ENCODE measurements at places on chromosomes 2 and 18.

- no peak for DNase-seq
Measured at GRCh38 chr18:39166776-39167175, 1601.2 kb upstream of the CELF4 start.

DNA sequence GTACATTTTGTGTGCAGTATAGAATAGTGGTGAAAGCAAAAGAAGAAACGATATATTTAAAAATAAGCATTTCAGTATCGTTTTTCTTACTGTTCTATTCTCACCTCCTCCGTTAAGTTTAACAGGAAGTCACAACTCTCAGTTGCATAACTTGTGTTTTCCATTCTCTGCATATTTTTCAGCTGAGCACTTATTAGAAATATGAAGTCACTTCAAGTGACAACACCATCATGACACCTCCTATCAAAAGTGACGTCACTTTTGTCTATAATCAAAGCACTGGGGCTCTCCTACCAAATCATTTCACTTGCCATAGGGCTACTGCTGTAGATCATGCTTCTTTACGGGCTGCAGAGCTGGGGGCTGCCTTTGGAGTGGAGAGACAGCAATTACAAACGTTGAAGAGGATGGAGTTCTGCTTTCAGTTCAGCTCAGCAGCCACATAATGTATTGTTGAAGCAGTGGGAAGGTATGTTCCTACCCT, 36.3 kb downstream of the STAT4 start:
- DNase-seq, result no peak

DNA sequence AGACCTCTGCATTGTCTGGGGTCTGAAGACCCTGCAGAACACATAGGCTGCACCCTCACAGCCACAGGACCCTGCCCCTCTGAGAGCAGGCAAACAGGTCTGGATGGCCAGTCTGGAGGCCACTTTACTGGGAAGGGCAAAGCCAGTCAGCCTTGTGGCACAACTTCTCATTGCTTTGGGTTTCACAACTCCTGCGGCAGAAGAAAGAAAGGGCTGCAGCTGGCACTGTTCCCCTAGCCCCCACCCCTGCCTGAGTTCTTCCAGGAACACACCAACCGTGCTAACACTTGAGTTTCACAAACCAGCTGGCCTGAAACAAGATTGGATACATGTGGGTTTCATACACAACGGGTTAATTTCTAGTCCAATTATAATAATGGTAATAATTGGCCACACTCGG, 276.5 kb upstream of the MGAT5 start:
- DNase-seq, result peak; percentile 70

DNA sequence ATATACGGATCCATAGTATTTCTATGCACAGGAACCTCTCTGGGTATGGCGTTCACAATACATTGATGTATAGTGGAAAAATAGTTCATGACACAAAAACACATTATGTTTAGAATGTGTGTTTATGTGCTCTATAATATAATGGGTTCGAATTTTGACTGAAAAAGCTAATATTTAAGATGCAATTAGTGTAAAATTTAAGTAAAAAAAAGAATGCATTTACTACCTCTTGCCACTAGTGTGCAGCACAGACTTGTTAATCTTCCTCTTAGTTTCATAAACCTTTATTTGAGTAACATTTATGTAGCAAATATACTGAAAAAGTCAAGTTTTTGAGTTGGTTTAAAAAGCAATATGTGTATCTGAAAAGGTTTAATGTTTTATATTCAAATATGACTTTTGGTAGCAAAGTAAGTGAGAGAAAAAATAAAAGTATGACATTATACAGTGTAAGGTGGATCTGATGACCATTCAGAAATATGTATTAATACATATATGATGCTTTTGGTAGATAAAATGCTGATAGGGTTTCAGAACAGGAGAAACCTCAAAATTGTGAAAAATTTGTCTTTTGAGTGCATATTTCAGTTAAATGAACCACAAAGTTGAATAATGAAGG, 49.4 kb downstream of the CCDC102B start:
- peak; percentile 26 for DNase-seq

- DNase-seq, result no peak
Measured at GRCh38 chr2:230821261-230821990, 43.3 kb upstream of the ITM2C start.

DNA sequence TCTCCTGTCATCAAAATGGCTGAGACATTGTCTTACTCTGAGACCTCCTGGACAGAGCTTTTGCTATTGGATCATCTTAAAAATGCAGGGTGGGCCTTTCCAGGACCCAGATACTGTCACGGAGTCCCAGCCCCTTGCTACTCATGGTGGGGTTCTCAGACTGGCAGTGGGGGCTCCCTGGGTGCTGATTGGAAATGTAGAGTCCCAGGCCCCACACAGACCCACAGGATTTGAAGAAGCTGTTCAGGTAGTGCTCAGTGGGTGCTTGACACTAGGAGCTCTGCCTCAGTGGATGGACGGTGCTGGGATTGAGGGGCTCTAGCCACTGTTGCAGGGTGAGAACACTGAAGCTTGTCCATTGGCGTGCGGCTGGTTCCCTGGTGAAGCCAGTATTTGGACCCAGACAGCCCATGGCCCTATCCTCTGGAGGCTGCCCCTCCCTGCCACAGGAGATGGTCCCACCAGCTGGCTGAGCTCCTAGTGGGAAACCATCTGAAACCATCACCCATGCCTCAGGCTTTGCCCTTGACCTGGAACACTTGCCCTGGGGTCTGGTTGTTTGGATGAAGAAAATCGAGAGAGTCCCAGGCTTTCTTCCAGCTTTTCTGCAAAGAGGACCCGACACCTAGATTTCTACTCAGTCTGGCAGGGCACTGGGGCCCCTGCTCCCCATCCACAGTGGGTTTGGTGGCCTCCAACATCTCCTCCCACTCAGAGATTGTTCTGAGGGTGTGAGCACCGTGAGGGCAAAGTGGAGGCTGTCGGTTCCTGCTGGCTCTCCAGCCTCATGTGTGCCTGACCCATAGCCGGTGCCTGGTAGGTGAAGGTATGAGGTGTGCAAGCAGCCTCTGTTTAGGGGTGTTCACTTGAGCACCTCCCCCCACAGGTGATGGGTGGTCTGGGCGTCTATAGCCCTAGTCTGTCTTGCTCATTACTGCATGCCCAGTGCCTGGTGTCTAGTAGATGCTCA, 30.1 kb downstream of the MROH2A start:
- no peak for DNase-seq

GRCh38 chr2:128252501-128252900, 66.2 kb downstream of the HS6ST1 start:
- DNase-seq, result no peak

- peak; percentile 8 for DNase-seq
Measured at GRCh38 chr2:231800493-231801091, 14.3 kb downstream of the COPS7B start.

- no peak for DNase-seq
Measured at GRCh38 chr18:69718912-69719547, 228.6 kb downstream of the CD226 start.

DNA sequence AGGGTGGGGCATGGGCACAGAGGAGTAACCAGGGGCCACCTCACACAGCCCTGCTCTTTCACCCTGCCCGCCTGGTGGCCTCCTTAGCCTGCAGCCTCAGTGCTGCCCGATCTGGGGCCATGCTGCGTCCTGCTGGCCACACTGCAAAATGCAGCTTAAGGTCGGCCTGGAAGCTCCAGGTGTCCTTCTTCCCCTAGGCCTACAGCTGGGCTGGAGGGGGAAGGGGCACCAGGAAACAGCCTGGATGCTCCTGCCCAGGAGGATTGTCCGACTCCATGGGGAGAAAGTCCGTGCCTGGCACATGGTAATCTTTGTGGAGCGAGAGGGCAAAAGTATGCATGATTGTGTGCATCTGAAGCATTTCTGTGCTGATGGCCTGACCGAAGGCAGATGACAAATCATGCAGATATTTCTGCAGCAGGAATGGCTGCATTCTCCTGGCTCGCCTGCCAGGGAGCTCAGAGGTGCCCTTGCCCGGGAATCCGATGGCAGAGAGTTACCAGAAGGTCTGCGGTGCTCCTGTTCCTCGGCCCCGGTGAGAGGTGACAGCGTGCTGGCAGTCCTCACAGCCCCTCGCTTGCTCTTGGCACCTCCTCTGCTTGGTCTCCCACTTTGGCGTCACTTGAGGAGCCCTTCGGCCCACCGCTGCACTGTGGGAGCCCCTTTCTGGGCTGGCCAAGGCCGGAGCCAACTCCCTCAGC, 12.8 kb upstream of the ALPP start:
- DNase-seq, result no peak

DNA sequence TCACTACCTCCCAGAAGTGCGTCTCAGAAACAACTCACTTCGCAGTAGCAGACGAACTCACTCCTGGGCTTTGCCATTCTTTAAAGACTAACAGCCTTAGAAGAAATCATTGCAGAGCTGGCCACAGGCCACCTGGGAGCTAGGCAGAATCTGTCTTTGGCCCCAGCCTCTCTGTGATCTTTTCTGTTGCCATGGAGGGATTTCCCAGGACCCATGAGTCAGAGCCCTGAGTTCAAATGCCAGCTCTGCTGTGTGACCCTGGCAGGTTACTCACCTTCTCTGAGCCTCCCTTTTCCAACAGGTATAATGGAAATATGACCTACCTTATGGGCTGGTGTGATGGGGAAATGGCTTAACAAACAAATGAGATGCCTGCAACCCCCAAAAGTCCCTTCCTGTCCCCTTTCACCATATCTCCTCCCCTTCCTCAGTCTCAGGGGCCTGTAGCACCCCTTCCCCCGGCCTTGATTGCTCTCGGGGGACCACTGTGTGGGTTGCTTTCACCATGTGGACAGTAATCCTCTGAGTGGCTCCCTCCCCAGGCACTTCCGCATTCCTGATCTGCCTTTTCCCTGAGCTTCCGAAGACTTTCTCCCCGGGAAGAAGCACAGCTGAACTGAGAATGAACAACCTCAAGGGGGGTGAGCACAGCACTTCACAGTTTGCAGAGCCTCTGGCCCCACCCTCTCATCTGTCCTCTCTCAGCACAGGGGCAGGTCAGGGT, 34.0 kb upstream of the SLC66A3 start:
- DNase-seq, result no peak

All from NCI-H2081 (cell line).